ENCODE measurements at places on chromosomes 6 and 20.
A peak's percentile ranks its signal among the peaks of the same experiment; 100 is the strongest.

DNA sequence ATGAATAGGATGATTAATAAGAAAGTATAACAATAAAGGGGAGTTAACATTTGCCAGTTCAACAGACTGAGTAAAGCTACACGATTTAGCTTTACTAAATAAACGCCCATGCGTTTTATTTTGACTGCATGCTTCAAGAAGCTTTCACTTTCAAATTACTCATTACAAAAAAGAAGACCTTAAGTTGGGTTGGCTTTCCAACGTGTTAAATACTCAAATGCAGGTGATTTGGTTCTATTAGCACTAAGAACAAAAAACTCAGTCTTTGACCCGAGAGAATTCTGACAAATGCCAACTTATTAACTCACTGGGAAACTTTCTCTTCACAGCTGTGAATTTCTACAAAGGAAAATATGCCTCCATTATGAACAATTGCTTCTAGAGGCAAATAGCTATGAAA lies 24.8 kb downstream of the RNF146 start:
- no peak for DNase-seq

DNA sequence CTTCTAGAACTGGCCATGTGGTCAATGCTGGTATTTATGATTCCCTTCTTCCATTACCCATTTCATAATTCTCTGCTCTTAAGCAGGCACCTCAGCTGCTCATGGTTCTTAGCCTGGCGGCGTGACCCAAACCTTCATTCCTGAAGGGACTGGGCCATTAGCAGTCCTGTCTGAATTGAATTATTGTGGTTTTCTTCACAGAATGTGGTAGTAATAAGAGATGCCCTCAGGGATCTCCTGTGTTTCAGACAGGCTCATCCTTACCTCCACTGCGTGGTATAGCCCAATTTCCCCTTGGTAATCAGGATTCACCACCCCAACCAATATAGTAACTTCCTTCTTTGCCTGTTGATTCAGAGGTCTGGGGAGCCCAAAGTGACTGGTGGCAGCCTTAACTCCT lies 37.6 kb downstream of the PKIB start:
- no peak for DNase-seq

- DNase-seq: no peak
These were observed 32.8 kb upstream of the HBS1L start for GRCh38 chr6:135087403-135087802.

DNA sequence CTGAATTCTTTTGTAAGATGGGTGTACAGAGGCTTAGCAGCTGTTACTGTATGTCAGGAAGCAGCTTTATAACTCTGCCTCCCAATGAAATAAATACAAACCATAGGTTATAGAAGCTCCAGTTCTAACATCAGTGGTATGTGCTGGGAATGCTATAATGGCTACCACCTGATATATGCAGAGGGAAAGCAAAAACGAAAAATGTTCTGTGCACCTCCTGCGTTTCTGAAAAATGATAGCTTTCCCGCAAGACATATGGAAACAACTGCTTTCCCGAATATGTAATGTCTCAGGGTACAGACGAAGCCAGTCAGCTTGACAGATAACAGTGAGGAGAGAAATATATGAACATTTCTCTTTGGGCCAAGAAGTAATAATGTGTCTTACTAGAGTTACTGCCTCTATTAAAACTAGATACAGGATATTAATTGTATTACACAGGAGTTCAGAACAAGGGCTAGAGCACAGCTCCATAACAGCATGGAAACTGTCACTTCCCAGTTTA lies 517.0 kb upstream of the NRSN1 start:
- DNase-seq: no peak

DNA sequence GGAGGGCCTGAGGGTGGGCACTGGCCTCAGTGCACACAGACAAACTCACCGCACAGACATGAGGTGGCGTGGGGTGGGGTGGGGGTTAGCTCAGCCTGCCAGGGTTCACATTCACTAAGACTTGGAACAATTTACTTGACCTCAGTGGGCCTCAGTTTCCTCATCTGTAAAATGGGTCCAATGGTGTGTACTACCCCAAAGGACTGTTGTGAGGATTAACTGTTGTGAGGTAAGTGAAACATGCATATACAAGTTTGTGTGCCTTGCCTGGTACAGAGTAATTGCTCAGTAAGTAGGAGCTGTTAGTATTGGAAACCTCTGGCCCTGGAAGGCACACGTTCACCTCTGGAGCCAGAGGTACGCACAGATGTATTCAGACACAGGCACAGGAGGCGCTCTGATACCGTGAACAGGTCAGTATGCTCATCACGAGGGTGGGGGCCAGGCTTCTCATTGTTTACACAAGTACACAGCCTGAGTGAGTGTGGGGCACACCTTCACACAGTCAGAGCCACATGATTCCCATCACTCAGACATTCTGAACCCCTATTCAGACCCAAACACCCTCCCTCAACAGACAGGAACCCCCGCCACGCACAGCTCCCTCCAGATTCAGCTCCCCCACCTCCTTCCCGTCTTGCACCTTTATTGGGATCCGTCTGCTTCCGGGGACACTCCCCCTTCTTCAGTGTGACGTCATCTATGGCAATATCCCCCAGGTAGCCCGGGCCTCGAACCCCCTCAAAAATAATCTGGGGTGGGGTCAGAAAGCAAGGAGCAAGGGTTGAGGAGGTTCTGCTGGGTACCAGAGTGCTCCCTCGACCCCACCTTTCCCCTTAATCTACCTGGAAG lies 59.9 kb downstream of the MDGA1 start:
- no peak for DNase-seq

GRCh38 chr6:145809211-145809610 lies 5.4 kb downstream of the FBXO30 start:
- DNase-seq: no peak

DNA sequence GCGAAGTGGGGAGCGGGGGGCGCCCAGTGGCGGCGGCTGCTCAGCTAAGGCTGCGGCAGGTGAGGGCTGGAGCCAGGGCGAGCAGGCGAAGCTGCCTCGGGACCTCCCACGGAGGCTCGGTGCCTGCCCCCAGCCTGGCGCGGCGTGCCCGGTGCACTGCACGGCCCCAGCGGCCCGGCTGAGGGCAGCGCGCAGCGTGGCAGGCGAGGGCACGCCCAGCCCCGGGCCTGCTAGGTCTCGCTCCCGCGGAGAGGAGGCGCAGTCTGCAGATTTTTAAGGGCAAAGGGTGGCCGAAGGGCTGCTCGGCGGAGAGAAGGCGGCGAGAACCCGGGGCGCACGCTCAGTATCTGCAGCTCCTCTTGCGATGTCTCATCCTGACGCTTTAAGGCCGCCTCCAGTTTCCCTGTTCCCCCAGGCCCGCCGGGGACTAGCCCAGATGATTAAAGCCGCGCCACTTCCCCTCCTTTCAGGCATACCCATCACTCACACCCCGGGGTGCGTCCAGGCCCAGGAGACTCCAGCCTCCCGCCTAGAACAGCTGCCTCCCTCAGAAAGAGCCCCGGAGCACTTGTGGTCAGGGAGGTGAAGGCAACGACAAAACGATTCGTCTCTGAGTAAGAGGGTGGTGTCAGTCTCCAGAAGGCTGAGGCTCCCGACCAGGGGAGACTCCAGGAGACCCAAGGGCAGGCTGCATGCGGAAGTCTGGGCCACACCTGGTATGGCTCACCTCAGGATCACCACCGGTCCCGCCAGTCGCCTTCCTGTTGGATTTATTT lies at the start of gene FERMT1:
FERMT1 (minus strand) TSS at position 158 of the 776 bp plus-strand sequence. CDS start 3,476 bp downstream, outside the sequence.
- peak; percentile 87 for DNase-seq

- DNase-seq: no peak
These were observed 67.2 kb downstream of the PLCG1 start for GRCh38 chr20:41204304-41205265.

GRCh38 chr20:19833395-19833794 lies 75.3 kb downstream of the RIN2 start:
- no peak for DNase-seq

- DNase-seq: no peak
These were observed 6.1 kb downstream of the UQCC2 start for GRCh38 chr6:33705268-33705885.

GRCh38 chr6:138655828-138656227 lies 117.7 kb upstream of the CCDC28A start:
- no peak for DNase-seq

- no peak for DNase-seq
These were observed 46.3 kb downstream of the HIVEP1 start for GRCh38 chr6:12058172-12058961.

DNA sequence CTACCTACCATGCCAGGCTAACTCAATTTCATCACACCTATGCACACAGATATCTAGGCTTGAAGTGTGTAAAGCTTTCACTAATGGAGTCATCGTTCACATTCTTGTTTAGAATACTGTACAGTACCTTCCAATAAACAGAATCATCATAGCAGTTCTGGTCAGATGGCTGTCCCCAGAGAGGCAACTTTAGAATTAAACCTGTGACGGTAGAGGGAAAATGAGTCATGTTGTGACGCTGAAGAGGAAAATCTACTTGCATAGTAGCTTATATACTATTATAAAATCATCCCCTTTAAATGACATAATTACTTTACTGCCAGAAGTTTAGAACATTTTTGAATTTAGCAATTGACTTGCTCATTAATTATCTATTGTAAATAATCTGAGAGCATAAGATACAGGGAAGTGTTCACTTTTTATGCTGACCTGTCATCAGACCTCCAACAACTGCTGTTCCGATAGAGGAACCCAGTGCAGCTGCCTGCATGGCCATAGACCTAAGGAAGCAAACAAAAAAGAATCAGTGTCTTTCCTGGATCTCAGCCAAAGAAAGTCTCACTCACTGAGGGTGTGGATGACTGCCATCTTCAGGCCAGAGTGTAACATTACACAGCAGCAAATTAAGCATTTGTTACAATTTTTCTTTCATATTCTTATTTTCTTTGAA lies 29.8 kb downstream of the RHAG start:
- peak; percentile 48 for DNase-seq

DNA sequence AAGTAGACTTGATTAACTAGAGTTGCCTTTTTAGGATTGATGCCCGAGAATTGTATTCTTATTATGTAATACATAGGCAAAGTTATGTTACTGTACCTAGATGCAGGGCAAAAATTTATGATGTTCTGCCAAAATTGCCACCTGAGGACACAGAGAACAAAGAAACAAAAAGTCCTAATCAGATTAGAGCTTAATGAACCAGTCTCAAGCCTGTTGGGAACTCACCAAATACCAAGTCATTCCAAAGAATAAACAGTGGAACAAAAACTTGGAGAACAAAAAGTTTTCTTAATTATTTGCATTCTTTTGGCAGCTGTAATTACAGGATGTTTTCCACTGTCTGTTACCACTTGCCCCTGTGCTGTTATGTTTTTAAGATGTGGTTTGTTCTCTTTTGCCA lies 154.7 kb upstream of the SGK1 start:
- no peak for DNase-seq

DNA sequence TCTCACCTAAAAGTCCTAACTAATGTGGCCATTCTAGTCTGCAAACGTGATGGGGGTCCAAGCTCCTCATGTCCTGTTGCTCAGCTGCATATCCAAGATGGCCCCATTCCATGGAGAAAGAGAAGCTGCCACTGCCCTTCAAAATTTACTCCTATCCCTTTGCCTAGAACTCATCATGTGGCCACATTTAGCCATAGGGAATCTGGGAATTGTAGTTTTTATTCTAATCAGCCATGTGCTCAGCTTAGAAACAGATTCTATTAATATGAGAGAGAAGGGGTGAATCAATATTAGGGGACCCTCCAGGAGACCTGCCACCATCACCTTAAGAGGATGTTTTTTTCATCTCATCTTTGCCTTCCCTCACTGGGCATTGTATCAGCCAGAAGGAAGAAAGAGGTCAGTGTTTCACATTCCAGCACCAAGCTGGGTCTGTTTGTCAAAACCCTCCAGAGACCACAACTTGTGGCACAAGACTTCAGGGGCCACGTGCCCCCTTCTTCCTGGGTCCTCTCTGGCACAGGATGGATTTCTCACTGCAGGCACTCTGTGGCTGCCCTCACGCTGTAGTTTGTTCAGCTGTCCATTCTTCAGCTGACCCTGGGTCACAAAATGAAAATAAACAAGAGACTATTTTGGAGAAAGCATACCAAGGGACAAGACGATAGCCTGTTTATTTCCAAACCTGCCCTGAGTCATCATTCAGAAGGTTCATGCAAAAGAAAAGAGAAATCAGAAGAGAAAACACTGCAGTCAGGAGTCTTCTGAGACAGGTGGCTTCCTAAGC lies 172.0 kb downstream of the EYA2 start:
- no peak for DNase-seq

DNA sequence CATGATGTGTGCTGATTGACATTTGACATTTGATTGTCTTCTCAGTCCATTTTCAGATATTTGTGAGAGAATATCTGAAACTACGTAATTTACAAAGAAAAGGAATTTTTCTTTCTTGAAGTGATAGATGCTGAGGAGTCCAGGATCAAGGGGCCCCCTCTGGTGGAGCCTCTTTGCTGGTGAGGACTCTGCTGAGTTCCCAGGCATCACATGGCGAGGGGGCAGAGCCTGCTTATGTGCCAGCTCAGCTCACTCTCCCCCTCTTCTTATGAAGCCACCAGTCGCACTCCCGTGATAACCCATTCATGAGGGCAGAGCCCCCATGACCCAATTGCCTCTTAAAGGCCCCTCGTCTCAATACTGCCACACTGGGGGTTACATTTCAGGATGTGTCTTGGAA lies 91.3 kb downstream of the RPP40 start:
- DNase-seq: no peak

- DNase-seq: no peak
These were observed 4.1 kb upstream of the TPD52L1 start for GRCh38 chr6:125149256-125150144.

- DNase-seq: no peak
These were observed 46.1 kb downstream of the SYNJ2 start for GRCh38 chr6:158027590-158028285.

GRCh38 chr20:2671977-2672376 lies 8.0 kb upstream of the IDH3B start:
- DNase-seq: no peak

DNA sequence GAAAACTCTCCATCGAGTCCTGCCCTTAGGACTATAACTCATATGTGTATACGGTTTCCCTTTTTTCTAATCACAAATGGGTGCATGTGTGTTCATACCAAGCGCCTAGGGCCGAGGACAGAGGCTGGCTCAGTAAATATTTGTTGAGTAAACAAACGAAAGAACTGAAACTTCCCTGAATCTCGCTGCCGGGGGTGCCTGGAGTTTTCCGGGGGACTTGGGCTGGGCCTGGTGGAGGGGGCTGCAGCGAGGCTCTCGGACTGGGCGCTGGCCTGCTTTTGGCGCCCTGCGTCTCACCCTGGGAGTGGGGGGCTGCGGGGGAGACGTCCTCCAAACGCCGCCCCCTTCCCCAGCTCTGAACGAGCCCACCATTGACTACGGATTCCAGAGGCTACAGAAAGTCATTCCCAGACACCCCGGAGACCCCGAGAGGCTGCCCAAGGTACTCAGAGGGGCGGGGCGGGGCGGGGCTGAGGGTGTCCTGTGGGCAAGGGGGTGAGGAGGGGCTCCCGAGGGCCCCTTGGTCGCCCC lies 49.0 kb downstream of the CPXM1 start:
- peak; percentile 75 for DNase-seq

DNA sequence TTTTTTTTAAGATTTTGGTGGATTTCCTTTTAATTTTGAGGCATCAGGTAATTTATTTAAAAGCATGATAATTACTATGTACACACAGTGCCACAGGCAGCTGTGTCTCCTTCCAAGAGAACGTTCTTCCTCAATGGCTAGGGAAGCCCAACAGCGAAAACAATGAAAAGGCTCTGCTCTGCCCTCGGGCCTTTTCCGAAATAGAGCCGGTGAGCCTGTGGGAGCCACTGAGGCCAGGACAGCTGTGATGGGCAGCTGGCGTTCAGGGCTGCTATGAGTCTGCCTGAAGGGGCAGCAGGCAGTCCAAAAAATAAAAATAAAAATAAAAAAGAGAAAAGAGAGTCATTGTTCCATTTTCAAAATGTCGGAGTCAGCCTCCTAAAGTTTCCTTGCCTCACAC lies 443.8 kb downstream of the KIF16B start:
- DNase-seq: no peak

- DNase-seq: no peak
These were observed 51.7 kb downstream of the STK35 start for GRCh38 chr20:2153326-2153725.

All from HuH-7 (cell line).